Osteocyte (in vitro differentiated cells): ENCODE measurements at places on chromosomes 1 and 21. TPM values are rescaled to one million over a fixed set of nuclear protein-coding genes. Genes with fewer than 3 reads are reported as not detected.

RXRG gene
- not detected in 2 replicates for total RNA-seq

DNA sequence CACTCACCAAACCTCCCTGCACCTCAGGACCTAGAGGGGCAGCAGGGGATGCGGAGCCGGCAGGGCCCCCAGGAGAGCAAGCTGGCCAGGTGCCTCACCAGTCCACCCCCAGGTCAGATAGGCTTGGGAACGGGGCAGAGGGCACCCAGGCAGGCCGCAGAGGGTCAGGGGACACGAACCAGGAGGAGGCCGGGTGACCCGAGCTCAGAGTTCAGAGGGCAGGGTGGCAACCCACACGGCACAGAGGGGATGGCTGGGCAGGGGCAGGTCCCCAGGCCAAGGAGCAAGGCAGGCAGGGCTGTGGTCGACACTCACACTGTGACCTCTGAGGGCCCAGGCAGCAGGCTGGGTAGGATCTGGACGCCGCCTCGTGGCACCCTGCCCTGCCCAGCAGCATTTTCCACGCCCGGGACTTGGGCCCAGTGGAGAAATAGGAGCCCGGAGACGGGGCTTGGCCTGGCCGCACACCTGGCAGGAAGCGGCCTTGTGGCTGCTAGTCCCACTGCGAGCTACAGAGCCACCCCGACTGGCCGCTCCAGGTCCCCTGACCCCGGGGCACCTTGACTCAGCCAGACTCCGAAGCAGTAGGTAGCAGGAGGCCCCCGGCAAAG lies 5.3 kb downstream of the DVL1 start:
- no peak overlapping the region for H3K27ac ChIP-seq
- H3K27me3 ChIP-seq = no peaks in the 10 kb centered on the region
- peaks cover 24% of the 10 kb centered on the region for H3K4me1 ChIP-seq
- peaks cover 8% of the 10 kb centered on the region for H3K36me3 ChIP-seq
- no peak overlapping the region for H3K4me3 ChIP-seq
- no peak for DNase-seq

- peak overlapping the region; percentile 7 for H3K27ac ChIP-seq
- H3K4me1 ChIP-seq = peaks cover 19% of the 10 kb centered on the region
- H3K27me3 ChIP-seq = no peaks in the 10 kb centered on the region
- H3K4me3 ChIP-seq = no peak overlapping the region
Observed at GRCh38 chr1:21861602-21862429, 49.8 kb downstream of the LDLRAD2 start.

DNA sequence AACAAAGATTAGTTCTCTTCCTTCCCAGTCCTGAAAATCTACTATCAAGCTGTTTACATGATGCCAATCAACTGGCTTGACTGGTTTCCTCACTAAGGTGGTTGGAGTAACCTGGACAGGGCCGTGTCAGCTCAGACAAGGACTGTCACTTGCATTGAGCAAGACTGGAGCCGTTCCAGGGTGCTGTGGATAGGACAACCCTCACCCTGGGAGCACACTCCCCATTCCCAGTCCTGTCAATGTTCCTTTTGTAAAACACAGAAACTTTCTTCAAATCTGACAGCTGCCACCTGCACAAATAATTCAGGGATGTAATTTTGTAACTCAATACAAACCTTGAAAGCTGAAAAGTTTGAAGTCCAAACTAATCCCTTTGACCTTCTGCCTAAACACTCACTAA lies 31.4 kb downstream of the PLPP3 start:
- no peaks in the 10 kb centered on the region for H3K27me3 ChIP-seq
- H3K4me3 ChIP-seq = no peak overlapping the region
- peaks cover 67% of the 10 kb centered on the region for H3K4me1 ChIP-seq
- H3K27ac ChIP-seq = peak overlapping the region; percentile 31
- H3K36me3 ChIP-seq = peaks cover 27% of the 10 kb centered on the region

DNA sequence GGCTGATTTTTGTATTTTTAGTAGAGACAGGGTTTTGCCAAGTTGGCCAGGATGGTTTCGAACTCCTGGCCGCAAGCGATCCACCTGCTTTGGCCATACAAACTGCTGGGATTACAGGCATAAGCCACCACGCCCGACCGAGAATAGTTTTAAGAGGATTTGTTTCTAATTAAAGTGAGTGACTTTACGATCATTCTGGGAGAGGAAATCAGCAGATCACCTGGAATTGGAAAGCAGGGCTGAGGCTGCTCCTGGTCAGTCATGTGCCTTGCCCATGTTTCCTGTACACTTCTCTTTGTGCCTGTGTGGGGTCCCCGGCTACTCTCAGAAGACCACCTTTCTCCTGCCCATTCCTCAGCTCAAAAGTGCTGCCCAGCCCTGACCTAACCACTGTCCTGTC lies 33.9 kb downstream of the ZBTB8B start:
- H3K36me3 ChIP-seq = no peaks in the 10 kb centered on the region
- H3K27ac ChIP-seq = no peak overlapping the region
- no peaks in the 10 kb centered on the region for H3K27me3 ChIP-seq
- H3K4me1 ChIP-seq = peaks cover 25% of the 10 kb centered on the region

- no peak for DNase-seq
- H3K27ac ChIP-seq = no peak overlapping the region
- H3K27me3 ChIP-seq = no peaks in the 10 kb centered on the region
- no peaks in the 10 kb centered on the region for H3K36me3 ChIP-seq
- H3K4me3 ChIP-seq = no peak overlapping the region
Observed at GRCh38 chr1:222074317-222074716, 332.4 kb upstream of the DUSP10 start.

DNA sequence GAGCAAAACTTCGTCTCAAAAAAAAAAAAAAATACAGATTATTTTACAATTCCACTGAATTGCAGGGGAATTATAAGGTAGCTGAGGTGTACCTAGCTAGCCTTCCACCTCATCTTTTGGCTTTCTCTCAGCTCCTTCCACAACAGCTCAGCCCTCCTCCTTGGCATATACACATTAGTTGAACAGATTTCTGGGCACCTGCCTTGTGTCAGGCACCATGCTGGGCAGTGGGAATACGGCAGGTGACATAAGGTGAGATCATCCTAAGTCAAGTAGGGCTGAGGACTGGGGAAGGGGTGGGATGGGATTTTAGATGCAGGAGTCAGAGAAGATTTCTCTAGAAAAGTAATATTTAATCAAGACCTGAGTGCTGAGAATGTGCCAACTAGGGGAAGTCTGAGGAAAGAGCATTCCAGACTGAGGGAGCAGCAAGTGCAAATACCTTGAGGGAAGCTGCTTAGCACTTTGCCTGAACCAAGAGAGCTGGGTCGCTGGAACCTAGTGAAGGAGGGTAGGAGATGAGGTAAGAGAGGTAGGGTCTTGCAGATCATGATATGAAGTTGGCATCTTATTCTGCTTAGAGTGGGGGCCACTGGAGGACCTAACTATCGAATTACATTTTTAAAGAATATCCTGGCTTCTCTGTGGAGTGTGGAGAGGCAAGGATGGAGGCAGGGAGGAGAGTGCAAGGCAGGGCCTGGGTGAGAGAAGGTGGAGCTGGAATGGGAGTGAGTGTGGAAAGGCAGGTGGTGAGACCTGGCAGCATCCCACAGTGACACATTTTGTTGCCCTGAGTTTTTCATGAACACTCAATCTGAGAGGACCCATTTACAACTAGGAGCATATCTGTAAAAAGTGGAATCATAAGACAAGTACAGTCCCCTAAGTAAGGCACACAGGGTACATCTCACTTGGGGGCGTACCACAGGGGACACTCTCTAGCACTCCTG lies 28.2 kb downstream of the LAMC2 start:
- no peaks in the 10 kb centered on the region for H3K36me3 ChIP-seq
- no peaks in the 10 kb centered on the region for H3K4me1 ChIP-seq
- no peak overlapping the region for H3K4me3 ChIP-seq
- DNase-seq = no peak

LCA5L gene
- 1.1 and 1.4 TPM in 2 replicates for total RNA-seq

UMODL1 gene
- 0.68 TPM in 1 of 2 replicates, not detected in the other for total RNA-seq

GRCh38 chr1:84433258-84434080 lies 35.2 kb downstream of the DNASE2B start:
- peaks cover 4% of the 10 kb centered on the region for H3K4me1 ChIP-seq
- H3K4me3 ChIP-seq = peak overlapping the region; percentile 46
- H3K27ac ChIP-seq = no peak overlapping the region
- DNase-seq = no peak
- H3K27me3 ChIP-seq = no peaks in the 10 kb centered on the region

TRAF3IP3 gene
- total RNA-seq = not detected in 2 replicates

GRCh38 chr1:229714964-229715603 lies 89.0 kb downstream of the URB2 start:
- no peaks in the 10 kb centered on the region for H3K36me3 ChIP-seq
- peaks cover 36% of the 10 kb centered on the region for H3K4me1 ChIP-seq
- DNase-seq = no peak

DNA sequence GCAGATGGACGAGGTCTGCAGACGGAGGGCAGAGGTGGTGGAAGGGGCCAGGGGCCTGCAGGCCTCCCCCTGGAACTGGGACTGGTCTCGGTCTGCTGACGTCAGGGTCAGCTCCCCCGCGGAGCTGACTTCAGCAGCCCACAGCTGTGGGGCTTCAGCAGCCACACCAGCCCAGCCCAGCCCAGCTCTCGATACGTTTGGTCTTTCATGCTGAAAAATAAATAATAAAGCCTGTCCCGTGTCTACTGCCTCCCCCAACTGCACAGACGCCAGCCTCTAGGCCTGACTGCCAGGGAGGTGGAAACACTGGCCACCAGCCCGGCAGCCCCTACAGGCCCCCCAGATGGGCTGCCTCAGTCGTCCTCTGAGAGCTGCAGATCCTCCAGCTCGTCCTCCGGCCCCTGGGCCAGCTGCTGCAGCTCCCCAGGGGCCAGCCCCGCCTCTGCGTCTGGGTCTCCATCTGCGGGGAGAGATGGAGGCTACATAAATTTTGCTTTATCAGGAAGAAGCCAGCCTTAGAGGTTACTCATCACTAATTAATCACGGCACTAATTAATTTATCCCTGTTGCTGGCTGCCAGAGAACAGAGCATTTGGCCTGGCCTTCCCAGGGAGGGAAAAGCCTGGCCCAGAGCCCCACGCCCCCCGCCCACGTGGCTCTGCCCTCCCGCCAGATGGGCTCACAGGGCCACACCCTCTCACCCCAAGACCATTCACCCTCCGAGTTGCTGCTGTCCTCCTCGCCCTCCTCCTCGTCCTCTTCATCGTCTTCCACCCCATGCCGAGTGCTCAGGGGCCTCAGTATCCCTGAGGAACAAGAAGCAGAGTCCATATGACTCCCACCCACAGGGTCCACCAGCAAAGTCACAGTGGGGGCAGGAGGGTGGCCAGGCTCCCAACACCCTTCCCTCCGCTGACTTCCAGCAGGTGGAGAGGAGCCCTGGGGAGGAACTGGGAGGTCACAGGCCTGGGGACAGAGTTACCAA lies 14.4 kb downstream of the NOC2L start:
- H3K4me1 ChIP-seq = peaks cover 38% of the 10 kb centered on the region
- no peak for DNase-seq
- H3K4me3 ChIP-seq = no peak overlapping the region
- H3K27me3 ChIP-seq = no peaks in the 10 kb centered on the region

DNA sequence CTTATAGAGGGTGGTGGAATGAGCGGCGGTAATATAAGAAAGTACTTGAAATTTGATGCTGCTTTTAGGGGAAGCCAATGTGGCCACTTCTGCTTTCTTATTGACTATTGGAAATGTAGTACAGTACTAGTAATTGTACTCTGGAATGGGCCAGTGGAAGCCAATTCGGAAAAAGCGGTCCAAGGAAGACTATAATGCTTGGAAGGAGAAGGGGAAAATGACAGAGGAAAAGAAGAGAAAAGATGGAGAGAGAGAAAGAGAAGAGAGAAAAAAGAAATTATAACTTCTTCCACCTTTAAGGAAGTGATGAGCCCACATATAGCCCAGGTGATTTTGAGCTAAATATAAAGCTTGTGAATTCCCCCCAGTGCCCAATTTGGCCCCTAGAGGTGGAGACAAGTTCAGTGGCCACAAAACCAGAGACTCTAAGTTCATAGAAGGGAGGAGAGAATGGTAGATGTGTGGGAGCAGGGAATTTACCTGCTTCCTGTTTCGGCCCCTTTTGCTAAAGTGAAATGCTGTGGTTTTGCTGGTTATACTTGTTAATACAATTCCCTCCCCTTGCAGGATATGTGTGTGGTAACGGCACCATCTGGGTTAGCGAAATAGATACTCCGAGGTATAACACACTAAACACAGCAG lies 35.7 kb upstream of the DUSP10 start:
- H3K4me1 ChIP-seq = no peaks in the 10 kb centered on the region
- H3K4me3 ChIP-seq = no peak overlapping the region
- no peak for DNase-seq
- H3K27me3 ChIP-seq = peaks cover 7% of the 10 kb centered on the region

GRCh38 chr1:36322041-36322785 lies 1.2 kb downstream of the EVA1B start:
- H3K27ac ChIP-seq = peak overlapping the region; percentile 85
- peaks cover 40% of the 10 kb centered on the region for H3K4me1 ChIP-seq
- no peak for DNase-seq
- H3K27me3 ChIP-seq = no peaks in the 10 kb centered on the region
- H3K4me3 ChIP-seq = peak overlapping the region; percentile 81

- H3K4me3 ChIP-seq = no peak overlapping the region
- DNase-seq = no peak
- no peaks in the 10 kb centered on the region for H3K36me3 ChIP-seq
- H3K4me1 ChIP-seq = peaks cover 54% of the 10 kb centered on the region
- H3K27ac ChIP-seq = peak overlapping the region; percentile 73
- peaks cover 14% of the 10 kb centered on the region for H3K27me3 ChIP-seq
Observed at GRCh38 chr1:17121881-17122280, 2.6 kb upstream of the PADI2 start.

- H3K27ac ChIP-seq = peak overlapping the region; percentile 88
- peak overlapping the region; percentile 86 for H3K4me3 ChIP-seq
- no peaks in the 10 kb centered on the region for H3K27me3 ChIP-seq
- peaks cover 7% of the 10 kb centered on the region for H3K36me3 ChIP-seq
Observed at GRCh38 chr1:156499842-156500542, 583 bp downstream of the MEF2D start.

GRCh38 chr21:27393726-27394125 lies 426.8 kb upstream of the ADAMTS5 start:
- no peaks in the 10 kb centered on the region for H3K27me3 ChIP-seq
- peaks cover 57% of the 10 kb centered on the region for H3K4me1 ChIP-seq
- DNase-seq = no peak
- peaks cover 3% of the 10 kb centered on the region for H3K36me3 ChIP-seq

DNA sequence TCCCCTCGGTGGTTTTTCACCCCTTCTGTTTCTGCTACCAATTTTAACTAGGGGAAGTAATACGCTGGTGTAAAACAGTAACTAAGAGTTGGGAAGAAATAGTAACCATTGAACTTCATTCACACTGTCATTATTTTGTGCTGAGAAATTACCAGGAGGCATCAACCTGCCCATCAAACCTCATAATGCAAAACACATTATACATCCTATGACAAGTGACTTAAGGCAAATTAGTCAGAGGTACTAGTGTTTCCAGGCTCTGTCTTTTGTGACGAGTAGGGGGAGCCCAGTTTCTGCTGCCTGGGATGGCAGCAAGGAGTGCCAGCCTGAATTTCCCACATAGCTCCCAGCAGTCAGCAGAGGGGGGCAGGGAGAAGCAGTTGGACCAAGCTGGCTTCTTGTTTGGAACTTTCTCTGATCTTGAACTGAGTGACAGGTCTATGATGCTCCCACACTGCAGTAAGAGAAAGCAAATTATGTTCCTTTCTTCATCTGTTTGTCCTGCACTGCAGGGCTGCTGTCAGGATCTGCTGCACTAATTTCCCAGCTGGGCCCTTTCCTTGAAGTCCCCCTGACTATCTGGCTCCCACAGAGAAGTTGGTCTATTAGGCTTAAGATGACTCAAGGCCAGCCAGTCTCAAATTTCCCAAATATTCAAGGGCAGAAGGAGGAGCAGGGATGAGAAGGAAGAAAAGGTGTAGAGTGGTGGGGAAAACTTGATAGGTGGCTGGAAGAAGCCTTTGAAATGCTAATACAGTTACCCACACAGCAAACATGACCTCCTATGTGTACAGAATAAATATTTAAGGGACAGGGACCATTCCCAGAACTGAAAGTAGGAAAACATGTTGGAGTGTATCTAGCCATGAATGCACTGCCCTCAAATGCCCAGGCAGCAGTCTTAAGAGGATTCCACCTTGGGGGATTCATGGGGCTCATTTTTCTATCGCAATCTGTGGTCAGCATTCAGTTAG lies 322.8 kb downstream of the SEC16B start:
- no peaks in the 10 kb centered on the region for H3K4me1 ChIP-seq
- H3K27ac ChIP-seq = no peak overlapping the region
- H3K36me3 ChIP-seq = no peaks in the 10 kb centered on the region
